EH (cell line): ENCODE measurements at places on chromosomes 5 and 9.

- DNase-seq, result peak; percentile 79
Observed at GRCh38 chr9:131019388-131020239, 10.6 kb downstream of the LAMC3 start.

- DNase-seq, result no peak
Observed at GRCh38 chr5:144771802-144772201, 601.1 kb downstream of the KCTD16 start.

DNA sequence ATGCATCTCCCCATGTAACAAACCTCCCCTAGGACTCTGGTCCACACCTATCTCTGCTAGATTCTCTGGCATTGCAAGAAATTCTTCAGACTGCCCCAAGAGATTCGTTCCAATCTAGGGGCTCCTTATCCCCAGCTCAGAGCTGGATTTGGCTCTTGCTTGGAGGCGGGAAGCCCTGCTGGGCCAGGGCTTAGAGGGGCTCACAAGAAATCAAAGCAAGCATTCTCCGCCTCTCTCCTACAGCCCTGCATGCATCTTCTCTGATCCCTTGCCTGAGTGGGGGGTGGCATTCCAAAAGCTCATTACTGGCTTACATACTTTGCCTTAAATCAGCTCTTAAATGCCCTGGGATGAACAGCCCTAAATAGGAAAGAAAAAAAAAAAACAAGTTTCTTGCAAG, 75.8 kb downstream of the KCNIP1 start:
- DNase-seq, result no peak

DNA sequence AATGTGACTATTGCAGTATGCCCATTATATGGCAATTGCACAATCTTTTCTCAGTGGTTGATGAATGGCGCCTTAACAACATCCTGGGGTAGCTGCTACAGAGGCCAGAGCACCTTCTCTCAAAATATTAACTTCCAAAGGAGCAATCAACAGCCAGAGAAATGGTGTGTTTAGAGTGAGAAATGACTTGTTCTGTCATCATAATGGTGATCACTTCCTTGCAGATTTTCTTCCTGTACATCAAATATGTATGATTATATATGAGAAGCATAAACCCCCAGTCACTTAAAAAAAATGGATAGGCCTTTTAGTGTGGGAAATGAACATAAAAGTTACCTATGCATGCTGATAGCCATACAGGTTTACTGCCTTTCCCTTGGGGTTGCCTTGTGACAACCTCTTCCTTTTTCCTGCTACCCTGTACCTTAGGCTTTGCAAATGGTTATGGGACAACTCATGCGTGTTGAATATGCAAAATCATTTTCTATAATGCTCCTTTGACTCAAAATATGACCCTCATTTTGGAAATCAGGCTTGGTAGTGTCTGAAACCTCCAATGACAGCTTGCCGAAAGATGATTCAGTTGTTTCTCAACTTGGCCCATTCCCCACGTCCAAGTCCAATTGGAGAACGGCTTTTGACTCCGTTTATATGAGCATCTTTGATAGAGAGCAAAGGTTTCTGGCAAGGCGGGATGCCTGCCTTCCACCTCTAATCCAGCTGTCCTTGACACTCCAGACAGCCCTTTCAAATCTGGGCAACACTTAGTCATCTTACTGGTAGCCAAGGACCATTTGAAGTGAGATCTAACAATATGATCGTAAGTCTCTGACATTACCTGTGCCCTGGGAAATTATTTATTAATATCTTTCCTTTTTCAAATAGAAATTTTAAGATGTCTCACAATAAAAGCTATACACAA, 69.3 kb downstream of the SLC1A1 start:
- DNase-seq, result no peak

- DNase-seq, result no peak
Observed at GRCh38 chr9:107472581-107473340, 16.8 kb downstream of the KLF4 start.
